ENCODE measurements at places on chromosomes 4 and X.

- DNase-seq: no peak
These were observed 54.0 kb upstream of the UGT2B15 start for GRCh38 chr4:68724426-68724825.

- no peak for DNase-seq
These were observed 53.0 kb downstream of the PTCHD1 start for GRCh38 chrX:23387550-23388184.

DNA sequence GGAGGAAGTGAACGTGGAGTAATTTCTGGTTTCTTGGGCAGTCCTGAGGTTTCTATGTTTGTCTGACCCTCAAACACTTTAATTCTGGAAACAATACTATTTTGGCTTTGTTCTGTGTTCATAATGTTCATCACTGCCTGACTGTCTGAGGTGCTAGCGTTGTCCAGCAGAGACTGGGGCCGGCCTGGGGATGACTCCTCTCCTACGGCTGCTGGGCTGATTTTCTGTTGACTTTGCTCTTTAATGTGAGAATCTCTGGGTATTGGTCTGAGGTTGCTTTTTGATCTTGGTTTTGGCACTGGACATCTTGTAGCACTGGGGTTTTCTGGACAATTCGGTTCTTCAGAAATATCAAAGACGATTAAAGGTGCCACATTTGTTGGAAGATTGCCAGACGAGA, 75.8 kb downstream of the RPS3A start:
- no peak for DNase-seq

- DNase-seq: no peak
These were observed 159.9 kb downstream of the TRIML1 start for GRCh38 chr4:188299161-188299560.

- DNase-seq: no peak
These were observed 346.6 kb downstream of the CENPC start for GRCh38 chr4:67198727-67199126.

DNA sequence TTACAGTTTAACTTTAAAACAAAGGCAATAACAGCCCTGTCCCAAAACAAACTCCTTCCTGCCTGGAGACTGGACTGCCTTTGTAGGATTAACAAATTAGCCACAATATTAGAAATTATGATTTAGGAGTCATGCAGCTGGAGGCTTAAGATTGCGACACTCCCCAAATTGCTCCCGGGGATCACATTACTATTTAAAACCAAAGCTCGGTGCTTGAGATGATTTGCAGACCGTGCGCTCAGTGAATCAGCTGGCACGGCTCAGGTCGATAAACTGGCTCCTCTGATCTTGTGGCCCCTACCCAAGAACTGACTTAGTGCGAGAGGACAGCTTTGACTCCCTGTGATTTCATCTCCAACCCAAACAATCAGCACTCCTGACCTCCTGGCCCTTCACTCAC, 829.3 kb downstream of the NLGN4X start:
- DNase-seq: no peak

GRCh38 chr4:29423836-29424721, 1296.1 kb upstream of the PCDH7 start:
- no peak for DNase-seq

DNA sequence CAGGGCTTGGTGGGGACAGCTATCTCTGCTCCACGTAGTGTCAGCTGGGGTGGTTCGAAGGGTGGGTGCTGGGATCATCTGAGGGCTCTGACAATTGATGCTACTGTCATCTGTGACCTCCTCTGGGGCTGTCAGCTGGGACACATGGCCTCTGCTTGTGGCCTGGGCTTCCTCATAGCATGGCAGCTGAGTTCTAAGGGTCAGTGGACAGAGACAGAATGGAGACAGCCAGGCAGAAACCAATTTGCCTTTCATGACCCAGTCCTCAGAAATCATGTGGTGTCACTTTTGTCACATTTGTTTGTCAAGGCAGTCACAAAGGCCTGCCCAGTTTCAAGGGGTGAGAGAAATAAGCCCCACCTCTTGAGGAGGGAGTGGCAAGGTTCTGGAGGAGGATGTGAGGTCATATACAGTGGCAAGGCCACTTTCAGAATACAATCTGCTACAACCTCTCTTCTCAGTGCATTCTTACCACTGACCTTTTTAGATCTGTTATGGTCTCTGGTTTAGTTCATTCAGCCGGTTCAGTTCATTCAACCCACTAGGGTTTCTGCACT, 103.6 kb upstream of the BCOR start:
- no peak for DNase-seq

DNA sequence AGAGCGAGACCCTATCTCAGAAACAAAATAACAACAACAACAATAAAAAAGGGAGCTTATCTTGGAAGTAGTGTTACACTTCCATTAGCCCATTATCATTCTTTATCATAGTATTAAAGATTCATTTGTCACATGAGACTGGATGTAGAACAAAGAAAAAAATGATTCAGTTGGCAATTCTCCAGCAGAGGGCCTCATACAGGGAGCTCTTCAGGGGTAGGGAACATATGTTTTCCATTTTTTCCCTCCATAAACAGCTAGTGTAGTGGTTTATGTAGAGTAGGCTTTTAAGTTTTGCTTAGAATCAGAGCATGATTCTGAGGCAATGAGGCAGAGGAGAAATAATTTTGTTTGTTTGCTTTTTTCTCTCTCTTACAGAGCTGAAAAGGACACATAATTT, 5.8 kb downstream of the CPE start:
- DNase-seq: no peak

DNA sequence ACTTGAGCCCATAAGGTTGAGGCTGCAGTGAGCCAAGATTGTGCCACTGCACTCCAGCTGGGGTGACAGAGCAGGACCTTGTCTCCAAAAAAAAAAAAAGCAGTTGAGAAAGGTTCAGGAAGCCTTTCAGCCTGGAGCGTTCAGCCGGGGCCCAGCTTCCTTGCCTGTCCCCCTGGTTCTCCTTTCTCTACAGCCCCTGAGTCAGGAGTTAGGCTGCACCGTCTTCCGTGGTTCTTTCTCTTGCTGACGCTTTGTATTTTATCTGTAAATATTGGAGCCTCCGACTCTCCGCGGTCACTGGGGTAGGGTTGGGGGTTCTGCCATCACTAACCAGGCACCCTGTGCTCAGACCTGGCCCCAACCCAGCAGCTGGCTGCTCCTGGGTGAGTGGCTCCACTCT, 13.8 kb upstream of the UVSSA start:
- no peak for DNase-seq

GRCh38 chr4:38625508-38625907, 38.5 kb upstream of the KLF3 start:
- no peak for DNase-seq

DNA sequence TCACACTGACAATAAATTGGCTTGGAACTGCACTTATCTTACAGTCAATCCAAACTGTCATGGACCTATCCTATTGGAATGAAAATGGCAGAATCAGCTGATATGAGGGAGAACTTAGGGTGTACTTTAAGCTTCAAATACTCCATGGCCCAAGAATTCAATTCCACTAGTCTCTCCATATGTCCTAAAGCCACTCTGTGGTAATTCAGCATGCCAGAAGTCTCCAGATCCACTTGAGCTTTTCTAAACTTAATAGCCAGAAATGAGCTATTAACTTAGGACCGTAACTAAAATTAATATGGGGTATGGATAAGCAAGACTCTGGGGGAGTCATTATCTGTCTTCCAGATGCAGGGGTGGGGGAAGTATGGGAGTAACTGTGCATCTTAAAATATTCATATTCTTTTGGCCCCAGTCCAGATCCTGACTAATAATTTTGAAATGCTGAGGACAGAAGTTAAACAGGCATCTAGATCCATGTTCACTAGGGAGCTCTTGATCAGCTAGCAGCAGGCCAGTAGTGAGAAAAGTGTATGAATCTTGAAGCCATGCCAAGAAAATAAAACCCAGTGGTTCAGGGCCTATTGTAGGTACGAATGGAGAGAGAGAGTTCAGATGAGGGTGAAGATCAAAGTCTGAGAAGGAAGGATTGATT, 167.6 kb downstream of the DKK2 start:
- DNase-seq: no peak

GRCh38 chr4:98822144-98822543, 106.8 kb downstream of the EIF4E start:
- no peak for DNase-seq

Measured in activated CD4-positive, alpha-beta T cell treated with anti-CD3 and anti-CD28 coated beads, Interleukin-2, amount 50 U/mL, for 24 hours (primary cell).